Amygdala (tissue), 56 donors: ENCODE measurements at places on chromosomes 7 and 10.

DNA sequence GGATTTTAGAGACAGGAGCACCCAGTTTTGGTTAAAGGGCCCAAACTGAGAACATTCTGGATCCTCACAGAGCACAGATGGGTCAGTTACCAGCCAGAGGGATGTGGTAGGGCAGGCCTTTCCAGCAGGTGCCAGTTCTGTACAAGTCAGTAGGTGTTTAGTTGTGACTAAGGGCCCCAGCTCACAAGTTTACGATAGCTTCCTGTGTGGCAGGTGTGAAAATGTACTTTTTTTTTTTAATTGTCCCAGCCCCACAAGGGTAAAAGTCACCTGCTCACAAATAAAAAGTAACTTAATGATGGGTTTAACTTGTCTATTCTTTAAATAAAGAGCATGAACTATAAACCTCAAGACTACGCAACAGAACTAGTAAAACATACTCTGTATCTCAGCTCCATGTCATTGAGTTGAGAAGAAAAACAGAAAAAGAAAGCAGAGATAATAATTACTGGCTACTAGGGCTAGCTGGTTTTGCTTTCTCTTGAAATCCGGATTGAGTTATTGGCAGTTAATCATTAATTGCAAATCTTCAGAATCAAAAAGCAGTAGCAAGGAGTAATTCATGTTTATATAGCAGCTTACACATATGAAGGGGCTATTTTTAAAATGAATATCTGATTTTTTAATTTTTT lies 15.4 kb downstream of the NFE2L3 start:
- DNase-seq, result no peak

DNA sequence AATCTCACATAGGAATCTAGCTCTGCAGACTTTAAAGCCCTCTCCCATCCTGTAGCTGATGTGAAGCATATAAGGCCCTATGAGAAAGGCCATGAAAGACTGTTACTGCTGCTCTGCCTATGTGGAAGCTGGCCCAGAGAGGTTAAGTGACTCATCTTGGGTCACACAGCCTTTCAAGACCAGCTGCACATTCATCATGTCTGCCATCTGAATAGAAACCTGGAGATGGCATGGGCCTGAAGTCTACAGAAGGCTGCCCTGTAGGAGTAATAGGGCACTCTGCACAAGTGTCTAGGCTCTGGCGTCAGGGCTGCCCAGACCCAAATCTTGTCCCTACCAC lies 59.4 kb upstream of the COL13A1 start:
- no peak for DNase-seq

- no peak for DNase-seq
Measured at GRCh38 chr7:47311891-47312290, 270.0 kb downstream of the TNS3 start.

DNA sequence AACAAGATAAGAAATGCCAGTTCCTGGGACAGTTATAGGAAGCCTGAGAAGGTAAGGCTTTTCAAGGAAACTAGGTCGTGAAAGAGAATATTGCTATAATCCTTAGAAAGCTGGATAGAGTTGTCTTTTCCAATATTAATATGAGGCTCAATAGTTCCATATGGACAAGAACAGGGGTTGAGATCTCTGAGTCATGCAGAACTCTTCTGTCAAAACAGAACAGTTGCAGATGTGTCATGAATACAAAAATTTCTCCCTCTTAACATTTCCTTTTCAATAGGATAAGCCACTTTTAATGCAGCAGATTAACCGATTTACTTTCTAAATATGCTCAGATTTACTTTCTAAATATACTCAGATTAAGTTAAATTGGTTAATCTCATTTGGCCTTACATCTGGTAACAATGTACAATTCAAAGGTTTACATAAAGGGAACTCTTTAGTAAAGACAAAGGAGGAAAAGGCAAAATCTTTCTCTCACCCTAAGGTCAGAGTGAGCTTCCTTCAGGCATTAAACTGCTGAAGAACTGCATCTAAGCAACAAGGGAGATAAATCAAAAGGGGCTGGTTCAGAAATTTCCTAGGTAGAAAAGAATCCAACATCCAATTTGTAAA lies 104.7 kb upstream of the PCDH15 start:
- no peak for DNase-seq

- no peak for DNase-seq
Measured at GRCh38 chr7:145884716-145885514, 231.7 kb upstream of the CNTNAP2 start.

DNA sequence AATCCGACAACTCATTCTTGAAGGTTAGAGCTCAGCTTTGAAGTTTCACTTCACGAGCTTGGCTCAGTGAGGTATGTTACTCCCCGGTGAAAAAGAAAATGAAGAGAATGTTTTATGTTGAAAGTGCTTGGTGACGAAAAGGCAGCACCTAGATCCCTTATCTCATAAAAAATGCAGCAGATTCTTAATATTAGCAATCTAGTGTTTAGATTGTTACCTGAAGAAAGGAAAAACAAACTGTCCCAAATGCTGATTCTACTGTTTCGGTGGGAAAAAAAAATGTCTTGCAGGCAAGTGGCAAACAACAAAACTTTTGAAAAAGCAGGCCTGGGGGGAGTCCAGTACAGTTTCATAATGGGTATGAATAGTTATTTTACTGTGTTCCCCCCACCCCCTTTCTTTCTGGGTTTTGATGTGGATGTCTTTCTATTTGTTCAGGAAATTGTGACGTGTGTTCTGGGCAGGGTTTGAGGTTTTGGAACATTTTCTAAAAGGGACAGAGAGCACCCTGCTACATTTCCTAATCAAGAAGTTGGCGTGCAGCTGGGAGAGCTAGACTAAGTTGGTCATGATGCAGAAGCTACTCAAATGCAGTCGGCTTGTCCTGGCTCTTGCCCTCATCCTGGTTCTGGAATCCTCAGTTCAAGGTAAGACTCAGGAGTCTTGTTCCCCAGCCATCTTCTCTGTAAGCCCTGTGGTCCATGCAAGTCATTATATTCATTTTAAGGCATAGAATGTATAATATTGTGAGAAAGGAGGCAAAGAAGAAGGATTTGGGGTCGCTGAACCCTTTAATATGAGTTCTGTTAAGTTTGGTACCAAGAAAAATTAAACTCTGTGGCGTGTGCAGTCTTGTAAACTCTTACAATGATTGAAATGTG lies at the start of gene SRGN:
SRGN (plus strand) TSS at position 514 of the 881 bp plus-strand sequence; CDS start at position 569, 55 bp downstream.
- no peak for DNase-seq

DNA sequence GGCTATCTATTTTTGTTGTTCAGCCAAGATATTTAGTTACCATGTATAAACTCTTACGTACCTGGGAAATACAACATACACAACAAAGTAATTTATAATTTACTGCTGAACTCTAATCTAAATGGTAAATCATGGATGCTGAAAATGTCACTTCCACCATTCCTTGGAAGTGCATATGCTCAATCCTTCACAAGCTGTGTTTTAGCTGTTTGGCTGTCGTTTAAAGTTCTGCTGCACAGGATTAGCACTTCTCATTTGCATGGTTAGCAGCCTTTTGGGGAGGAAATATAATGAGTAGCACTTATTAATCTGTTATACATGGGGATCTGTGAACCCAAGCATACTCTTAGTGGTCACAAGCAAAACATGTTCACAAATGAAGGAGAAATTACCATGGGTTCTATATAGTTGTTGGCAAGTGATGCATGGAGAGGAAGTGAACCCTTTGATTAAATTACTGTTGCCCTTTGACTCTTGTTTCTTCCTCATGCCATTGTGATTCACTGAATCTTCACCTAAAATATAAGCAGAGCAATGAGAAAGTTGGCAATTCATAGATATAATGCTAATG lies 18.5 kb downstream of the PIK3CG start:
- no peak for DNase-seq

DNA sequence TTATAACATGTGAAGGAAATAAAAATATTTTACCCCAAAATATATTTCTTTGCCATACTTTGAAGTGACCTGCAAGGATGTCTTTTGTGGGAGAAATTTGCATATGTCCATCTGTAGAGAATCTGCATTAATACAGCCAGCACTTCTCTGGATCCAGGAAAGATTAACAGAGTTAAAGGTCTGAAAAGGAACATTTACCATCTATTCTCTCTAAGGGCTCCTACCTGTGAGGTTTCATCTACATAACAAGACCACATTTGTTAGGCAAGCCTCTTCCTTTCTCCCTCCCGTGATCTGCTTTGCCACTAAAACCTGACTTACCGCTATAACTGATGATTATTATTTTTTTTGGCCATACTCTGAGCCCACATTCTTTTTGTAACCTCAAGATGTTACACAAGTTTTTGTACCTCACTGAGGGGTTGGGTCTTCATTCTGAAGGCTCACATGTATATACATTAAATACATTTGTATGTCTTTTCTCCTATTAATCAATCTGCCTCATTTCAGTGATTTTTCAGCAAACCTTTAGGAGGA lies 129.4 kb downstream of the AKR1D1 start:
- DNase-seq, result no peak

DNA sequence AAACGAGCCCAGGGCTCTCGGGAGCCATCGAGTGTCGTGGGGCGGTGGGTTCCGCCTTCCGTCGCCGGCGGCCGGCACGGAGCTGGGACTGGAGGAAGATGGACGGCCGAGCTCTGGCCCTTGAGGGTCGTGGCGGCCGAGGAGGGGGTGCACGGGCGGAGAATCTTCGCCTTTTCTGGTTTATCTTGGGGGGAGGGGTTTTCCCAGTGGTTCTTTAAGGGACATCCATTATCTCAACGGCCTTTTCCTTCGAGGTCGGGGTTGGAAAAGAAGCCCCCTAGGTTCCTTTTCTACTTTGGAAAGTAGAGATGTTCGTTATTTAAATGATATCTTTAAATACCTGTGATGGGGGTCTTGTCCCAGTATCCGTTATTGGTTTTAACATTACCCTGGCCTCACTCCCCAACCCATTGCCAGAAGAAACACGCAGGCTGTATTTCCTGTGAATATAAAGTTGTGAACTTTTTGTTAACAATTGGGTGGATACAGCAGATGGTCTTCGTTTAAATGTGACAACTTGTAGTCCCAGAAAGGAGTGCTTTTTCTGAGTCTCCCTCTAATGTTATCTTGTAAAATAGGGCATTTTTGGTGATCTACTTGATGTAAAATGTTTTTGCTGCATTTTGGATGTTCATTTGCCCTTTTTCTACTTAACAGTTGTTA lies 765 bp downstream of the CCAR1 start:
- DNase-seq, result no peak

DNA sequence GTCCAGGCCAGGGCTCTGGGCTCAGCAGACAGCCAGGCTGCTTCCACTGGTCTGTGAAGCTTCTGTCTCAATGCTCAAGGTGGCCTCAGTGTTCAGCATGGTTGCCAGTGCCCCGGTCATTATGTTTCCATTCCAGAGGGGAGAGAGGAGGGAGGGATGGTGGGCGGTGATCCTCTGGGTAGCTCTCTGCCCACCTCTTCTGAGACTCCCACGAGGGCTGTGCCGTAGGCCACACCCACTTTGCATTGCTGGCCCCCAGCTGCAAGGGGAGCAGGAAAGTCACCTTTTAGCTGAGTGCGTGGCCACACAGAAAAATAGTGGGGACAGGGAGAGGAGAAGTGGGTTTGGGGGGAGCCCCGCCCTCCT lies 42.5 kb downstream of the FOXK1 start:
- no peak for DNase-seq

DNA sequence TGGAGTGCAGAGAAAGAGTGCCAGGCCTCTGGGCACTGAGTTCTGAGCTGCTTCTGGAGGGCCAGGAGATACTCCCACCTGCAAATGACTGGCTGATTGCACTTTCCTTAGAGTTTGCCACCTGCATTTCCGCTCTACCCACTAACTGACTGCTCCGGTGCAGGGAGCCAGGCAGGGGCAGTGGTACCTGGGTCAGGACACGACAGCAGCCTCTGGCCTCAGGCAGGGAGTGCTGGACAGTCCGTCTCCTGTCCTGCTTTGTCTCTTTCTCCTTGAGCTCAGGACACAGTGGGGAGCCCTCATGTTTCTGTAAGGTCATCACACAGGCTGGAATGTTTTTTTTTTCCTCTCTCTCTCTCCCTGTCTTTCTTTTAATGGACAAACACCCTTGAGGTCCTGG lies 252.0 kb downstream of the DPP6 start:
- no peak for DNase-seq

GRCh38 chr10:133325440-133326222 lies 11.1 kb downstream of the CALY start:
- DNase-seq, result no peak

GRCh38 chr7:86558680-86559501 lies 84.8 kb upstream of the GRM3 start:
- DNase-seq, result no peak

GRCh38 chr7:64653721-64654401 lies 12.1 kb upstream of the ZNF107 start:
- no peak for DNase-seq

DNA sequence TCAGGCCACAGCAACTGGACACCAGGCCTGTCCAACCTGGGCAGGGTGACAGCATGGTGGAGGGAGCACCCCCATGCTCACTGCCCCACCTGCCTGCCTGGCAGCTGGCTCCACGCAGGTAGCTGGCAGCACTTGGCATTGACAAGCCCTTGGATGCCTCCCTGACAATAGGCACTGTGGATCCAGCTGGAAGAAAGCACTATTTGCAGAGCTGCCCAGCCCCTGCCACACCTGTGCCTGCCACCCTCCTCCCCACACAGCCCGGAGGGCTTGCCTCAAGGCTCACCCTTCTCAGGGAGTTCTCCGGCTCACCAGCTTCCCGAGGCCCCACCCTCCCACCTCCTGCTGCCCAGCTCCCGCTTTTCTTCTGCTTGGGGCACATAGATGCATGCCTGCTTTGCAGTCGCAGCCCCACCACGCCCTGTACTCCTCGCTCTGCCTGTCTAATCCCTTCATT lies 160.1 kb downstream of the NEURL1 start:
- no peak for DNase-seq

DNA sequence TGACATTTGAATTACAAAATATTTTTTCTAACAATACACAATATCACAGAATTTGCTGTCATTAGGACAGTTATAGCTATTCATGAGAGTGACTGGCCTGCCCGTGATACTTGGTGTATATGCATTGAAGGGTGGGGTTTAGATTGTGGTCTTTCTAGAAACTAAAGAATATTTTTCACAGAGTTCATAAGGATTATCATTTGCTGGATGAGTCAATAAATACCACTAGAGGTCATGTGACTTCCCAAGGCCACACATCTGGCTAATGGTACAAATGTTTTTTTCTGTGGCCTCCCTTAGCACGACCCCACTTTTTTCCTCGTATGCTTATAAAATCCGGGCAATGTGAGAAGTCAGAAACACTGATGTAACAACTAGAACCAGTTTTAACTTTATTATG lies 5.2 kb downstream of the OPTN start:
- no peak for DNase-seq

DNA sequence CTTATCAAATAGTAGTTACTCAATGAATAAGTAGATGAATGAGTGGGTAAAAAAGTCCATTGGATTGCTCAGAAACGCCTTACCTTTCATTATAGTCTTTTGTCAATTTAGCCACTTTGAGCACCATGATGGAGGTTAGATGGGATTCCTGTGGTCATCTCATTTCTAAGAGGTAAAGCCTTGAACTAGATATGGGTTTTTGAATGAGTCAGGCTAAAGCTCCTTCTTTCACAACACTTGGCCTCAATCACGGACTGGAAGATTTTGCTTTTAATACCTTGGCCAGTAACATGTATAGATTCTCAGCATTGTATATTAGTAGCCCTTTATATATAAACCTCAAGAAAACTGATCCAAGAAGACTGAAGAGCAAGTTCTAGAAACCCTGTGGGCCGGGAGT lies 99.7 kb upstream of the CCDC6 start:
- no peak for DNase-seq

GRCh38 chr10:15378569-15378968 lies 7.5 kb upstream of the FAM171A1 start:
- no peak for DNase-seq

- DNase-seq, result no peak
Measured at GRCh38 chr10:3806603-3807002, 21.6 kb upstream of the KLF6 start.

- no peak for DNase-seq
Measured at GRCh38 chr7:106317971-106318370, 33.2 kb upstream of the NAMPT start.
